Lung microvascular endothelial cell (primary cell): ENCODE measurements at places on chromosomes 3 and 15. TPM values are rescaled to one million over a fixed set of nuclear protein-coding genes. Genes with fewer than 3 reads are reported as not detected.

Gene PLCL2
- 9.2 and 9.9 TPM in 2 replicates for total RNA-seq

Gene ARHGEF26
- under 0.01 and 0.22 TPM in 2 replicates for total RNA-seq

Gene TMC3
- not detected in 2 replicates for total RNA-seq

Gene TMEM266
- total RNA-seq: not detected in 2 replicates

- no peak for DNase-seq
Measured at GRCh38 chr15:68541743-68542142, 37.0 kb upstream of the CORO2B start.

DNA sequence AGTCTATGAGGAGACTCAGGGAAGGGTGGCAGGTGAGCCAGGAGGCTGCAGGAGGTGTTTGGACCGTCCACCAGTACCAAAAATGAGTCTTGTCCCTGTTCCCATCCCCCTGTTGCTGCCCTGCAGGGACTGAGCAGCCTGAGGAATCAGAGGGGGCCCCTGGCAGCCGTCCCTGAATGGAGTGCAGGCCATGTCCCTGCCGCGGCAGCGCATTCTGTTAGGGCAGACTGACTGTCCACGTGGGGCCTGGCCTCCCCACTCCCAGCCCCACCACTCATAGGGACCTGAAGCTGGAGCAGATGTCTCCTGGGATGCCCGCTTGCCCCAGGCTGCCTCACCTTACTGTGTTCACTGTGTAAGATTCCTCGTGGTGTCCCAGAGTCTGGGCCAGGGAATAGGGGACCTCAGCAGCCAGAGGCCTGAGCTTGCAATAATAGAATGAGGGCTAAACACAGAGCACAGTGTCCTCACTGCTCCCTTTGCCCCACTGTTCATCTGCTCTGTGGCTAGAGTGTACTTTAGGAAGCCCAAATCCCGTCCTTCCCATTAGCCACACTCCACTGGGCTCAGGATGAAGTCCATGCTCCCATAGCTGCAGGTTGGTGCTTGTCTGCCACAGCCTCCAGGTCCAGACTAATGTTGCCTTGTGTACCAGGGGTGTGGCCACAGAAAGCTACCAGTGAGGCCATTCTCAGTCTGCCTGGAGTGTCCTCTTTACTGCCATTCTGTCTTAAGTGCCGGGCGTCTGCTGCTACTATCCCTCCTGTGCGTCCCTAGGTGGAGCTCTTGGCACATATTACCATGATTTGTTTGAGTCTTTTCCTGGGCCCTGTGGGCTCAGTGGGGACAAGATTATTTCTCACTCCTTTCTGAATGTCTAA is 63.2 kb downstream of the HCN4 start:
- peak; percentile 67 for DNase-seq

- no peak for DNase-seq
Measured at GRCh38 chr15:88023914-88024313, 232.6 kb downstream of the NTRK3 start.

DNA sequence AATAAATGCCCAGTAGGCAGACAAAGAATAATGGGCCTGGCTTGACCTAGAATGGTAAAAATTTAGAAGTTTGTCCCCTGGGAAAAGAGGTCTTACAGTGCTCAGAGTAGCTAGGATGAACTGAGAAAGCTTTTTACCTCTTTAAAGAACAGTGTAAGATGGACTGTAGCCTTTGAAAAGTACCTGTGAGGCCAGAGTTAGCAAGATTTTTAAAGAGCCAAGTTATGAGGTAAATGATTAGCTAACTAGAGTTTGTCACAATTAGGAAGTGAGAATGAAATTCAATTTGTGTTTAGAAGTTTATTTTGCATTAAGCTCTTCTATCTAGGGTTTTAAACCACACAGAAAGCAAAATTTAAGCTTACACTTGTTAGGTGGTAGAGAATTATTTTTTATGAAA is 480.9 kb downstream of the ZIC1 start:
- no peak for DNase-seq

- no peak for DNase-seq
Measured at GRCh38 chr3:112128843-112129727, 4.0 kb downstream of the GCSAM start.
